ENCODE measurements at places on chromosomes 7 and 10.

GRCh38 chr7:152117356-152117755, 91.9 kb downstream of the GALNT11 start:
- no peak for DNase-seq

DNA sequence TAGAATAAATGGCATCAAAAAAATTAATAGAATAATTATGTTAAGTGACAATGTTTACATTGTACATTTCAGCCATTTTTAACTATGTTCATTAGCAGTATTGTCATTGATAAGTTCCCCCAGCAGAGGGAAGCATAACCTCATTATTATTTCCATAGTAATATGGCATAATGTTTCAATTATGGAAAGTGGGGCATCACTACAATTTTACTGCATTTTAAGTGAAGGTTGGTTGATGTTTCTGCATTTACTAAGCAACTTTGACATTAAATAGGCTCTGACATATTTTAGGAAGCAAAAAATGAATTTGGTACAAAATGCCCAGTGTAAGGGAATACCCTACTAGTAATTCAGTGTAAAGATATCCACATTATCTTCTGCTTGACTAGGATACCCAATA, 218.3 kb downstream of the SEMA3A start:
- no peak for DNase-seq

- peak; percentile 68 for DNase-seq
Observed at GRCh38 chr7:2710286-2710655, 22.3 kb downstream of the AMZ1 start.

DNA sequence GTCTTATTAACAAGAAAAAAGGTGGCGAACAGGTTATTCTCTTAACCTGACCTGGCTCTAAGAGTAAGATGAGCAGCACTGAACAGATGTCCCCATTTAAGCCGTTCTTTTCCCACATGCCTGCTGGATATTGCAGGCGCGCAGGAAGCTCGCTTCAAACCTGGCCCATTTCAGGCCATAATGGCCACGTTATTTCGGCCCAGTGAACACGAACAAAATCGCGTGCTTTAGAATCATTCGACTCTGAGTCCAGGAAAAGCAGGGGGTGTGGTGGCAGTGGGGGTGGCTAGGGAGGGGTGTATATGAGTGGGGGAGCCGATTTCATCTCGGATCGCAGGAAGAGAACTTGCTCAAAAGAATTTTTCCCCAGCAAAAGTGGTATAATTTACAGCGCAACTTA, 6.6 kb upstream of the SP8 start:
- DNase-seq: no peak

GRCh38 chr10:98172495-98172894, 38.0 kb downstream of the R3HCC1L start:
- DNase-seq: no peak

GRCh38 chr7:76232698-76233097, 31.0 kb downstream of the SRRM3 start:
- DNase-seq: no peak

- no peak for DNase-seq
Observed at GRCh38 chr10:12214093-12214492, 18.1 kb downstream of the CDC123 start.

- no peak for DNase-seq
Observed at GRCh38 chr7:390761-391410, 100.9 kb downstream of the FOXL3 start.

All from CD4-positive, alpha-beta T cell treated with Interleukin-4 for 1 hour (primary cell).